ENCODE measurements at places on chromosomes 11 and 22. TPM values are rescaled to one million over a fixed set of nuclear protein-coding genes. Genes with fewer than 3 reads are reported as not detected.

CCND1 gene
- 285 TPM for polyA plus RNA-seq

- no peak for DNase-seq
Measured at GRCh38 chr11:77789731-77790476, 30.6 kb downstream of the RSF1 start.

GRCh38 chr11:75341612-75342011 lies 9.8 kb downstream of the ARRB1 start:
- no peak for DNase-seq

GRCh38 chr11:22006901-22007300 lies 186.0 kb upstream of the ANO5 start:
- DNase-seq: peak; percentile 4

DNA sequence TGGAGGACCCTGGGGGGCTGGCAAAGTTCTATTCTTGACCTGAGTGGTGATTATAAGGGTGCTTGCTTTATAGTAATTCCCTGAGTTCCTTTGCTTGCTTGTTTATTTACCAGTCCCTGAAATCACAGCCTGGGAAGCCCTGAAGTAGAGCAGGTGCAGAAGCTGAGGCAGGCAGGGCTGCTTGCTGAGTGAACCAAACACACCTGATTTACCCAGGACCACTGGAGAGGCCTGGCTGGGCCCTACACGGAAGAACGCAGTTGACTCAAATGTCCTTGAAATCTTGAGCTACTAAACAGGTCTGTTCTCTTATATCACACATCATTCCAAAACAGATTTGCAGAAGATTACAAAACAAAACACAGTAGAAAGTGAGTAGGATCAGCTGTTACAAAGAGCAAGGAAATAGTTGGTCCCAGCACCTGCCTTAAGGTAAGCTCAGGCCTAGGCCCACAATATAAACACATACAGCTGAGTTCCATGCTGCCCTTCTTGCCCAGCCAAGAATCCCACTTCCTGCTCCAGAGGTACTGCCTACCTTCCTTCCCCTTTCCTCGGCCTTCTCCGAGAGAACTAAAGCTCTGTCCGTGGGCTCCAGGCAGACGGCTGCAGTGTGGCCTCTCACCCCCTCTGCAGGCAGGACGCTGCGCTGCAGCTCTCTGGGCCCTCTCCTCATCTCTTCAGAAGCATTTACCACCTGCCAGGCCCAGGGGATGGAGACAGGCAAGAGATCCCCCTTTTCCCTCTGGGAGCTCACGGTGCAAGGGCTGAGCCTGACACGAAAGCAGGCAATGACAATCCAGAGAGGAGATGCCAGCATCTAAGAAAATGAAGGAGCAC lies 46.1 kb upstream of the SCUBE2 start:
- peak; percentile 77 for DNase-seq

GRCh38 chr11:2860636-2861035 lies 24.9 kb downstream of the CDKN1C start:
- no peak for DNase-seq

- no peak for DNase-seq
Measured at GRCh38 chr22:27317971-27318428, 483.6 kb downstream of the MN1 start.

- DNase-seq: no peak
Measured at GRCh38 chr11:122851366-122851966, 13.2 kb downstream of the CRTAM start.

SCGB1D2 gene
- polyA plus RNA-seq: not detected

All from SK-N-SH (cell line).